Stimulated activated CD8-positive, alpha-beta memory T cell treated with anti-CD3 and anti-CD28 coated beads, Interleukin-7, amount 100 ng/mL, for 4 hours (primary cell): ENCODE measurements at places on chromosomes 3 and 15.

DNA sequence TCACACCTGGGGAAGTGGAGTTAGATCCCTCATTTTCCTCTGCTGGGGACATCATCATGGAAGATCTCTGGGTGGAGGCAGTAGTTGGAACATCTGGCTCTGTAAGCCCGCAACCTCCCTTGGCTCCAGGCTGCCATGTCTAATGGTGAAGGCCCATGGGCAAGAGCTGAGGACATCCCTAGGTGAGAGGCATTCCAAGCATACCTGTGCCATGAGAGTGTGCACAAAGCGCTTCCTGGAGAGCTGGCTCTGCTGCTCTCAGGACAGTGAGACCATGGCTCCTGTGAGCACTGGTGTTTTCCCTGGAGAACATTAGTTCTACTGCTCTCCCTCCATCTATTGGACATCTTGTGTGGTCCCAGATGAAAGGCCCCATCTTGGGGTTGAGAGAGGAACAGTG lies 7.7 kb downstream of the MAPKAPK3 start:
- no peak for DNase-seq

- DNase-seq = no peak
Measured at GRCh38 chr3:124174476-124174875, 182.6 kb upstream of the ROPN1 start.

- no peak for DNase-seq
Measured at GRCh38 chr15:74180881-74181602, 7.5 kb downstream of the ISLR start.

DNA sequence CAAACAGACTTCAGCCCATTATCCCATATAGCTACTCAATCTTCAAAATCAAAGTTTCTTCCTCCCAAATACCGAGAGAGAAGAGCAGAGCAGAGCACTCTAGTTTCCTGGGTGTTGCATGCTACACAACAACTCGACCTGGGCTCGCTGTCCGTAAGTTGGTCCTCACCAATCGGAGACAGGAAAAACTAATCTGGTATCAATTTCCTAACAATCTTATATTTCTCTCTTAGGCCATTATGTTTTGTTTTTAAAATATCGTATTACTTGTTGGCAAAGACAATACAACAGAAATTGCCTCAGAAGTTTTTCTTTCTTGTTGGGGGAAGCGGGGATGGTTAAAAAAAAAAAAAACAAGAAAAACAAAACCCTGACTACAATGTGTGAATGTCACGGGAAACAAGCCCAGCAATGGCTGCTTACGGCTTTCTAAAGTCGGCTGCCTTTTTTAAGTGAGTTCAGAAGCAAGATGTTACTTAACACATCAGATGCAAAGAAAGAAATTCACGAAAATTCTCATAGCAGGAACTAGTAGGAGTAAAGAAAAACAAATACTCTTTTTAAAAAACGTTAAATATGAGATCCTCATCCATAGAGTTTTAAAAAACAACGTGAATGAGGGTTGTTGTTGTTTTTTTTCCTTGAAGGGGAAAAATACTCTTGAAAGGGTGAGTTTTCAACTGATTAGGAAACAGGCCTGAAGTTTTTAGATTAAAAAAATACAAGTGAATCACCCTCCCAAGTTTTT lies 1.9 kb downstream of the VGLL4 start:
- DNase-seq = no peak

DNA sequence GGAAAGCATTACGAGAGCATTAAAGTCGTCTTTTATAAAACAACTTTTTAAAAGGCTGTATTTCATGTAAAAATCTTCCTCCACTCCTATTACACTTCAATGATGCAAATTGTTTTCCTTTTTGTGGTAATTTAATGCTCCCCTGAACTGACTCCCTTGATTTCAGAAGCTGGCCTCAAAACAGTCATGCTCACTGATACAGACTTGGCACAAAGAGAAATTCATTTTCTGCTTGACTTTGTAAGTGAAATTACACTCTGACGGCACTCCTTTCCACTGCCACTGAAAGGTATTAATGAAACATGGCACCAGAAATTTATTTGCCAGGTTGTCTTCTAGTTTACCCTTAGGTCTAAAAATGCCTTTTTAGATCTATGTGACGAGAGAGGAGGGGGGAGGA lies 215.5 kb downstream of the LRRC3B start:
- no peak for DNase-seq

- DNase-seq = no peak
Measured at GRCh38 chr3:64631951-64632350, 55.8 kb downstream of the ADAMTS9 start.

GRCh38 chr15:48522911-48523310 lies 122.6 kb downstream of the FBN1 start:
- DNase-seq = no peak
